A549 treated with DMSO at 1 μM for 4 hours (cell line): ENCODE measurements at places on chromosomes 3 and 15. TPM values are rescaled to one million over a fixed set of nuclear protein-coding genes. Genes with fewer than 3 reads are reported as not detected.

The CKMT1A gene
- 2.2 to 3.1 TPM (median 2.7 TPM) in 5 replicates for total RNA-seq

The KIF15 gene
- 8.6 to 10.2 TPM (median 9.1 TPM) in 5 replicates for total RNA-seq

The IGDCC3 gene
- 0.05 to 0.21 TPM (median 0.12 TPM) in 4 of 5 replicates, not detected in the other for total RNA-seq

The CPN2 gene
- not detected in 5 replicates for total RNA-seq

The FGF7 gene
- 0.05 TPM in 1 of 5 replicates, not detected in the others for total RNA-seq

The RASSF1 gene
- 18.0 to 19.6 TPM (median 19.3 TPM) in 5 replicates for total RNA-seq
